Hepatocyte (in vitro differentiated cells): ENCODE measurements at places on chromosomes 16 and 17.
A peak's percentile ranks its signal among the peaks of the same experiment; 100 is the strongest.

GRCh38 chr16:21302898-21303528, 24.9 kb upstream of the CRYM start:
- DNase-seq: peak; percentile 60

- DNase-seq: peak; percentile 93
These were observed at the start of gene PRR29 for GRCh38 chr17:63998050-63998720. PRR29 (plus strand) TSS chr17:63998351; CDS start chr17:63998365, 14 bp downstream.

GRCh38 chr16:84357191-84357651, 11.1 kb upstream of the ATP2C2 start:
- no peak for DNase-seq

DNA sequence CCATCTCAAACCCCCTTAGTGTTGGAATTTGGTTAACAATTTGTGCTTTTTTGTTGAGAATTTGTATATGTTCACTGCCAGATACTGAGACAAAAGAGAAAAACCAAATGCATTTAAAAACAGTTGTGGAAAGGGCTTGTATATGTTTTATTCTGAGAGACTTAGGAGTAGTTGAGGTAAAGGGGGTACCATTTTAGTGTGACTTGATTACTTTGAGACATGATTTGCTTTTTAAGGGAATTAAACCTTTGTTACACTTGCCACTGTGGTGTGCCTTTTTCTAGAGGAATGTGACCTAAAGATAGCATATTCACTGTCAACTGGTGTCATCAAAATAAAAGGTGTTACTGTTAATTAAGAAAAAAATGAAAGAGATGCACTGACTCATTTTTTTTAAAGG, 4.5 kb downstream of the IGF2BP1 start:
- DNase-seq: peak; percentile 1
